ENCODE measurements at places on chromosomes 5 and 9. TPM values are rescaled to one million over a fixed set of nuclear protein-coding genes. Genes with fewer than 3 reads are reported as not detected.

DNA sequence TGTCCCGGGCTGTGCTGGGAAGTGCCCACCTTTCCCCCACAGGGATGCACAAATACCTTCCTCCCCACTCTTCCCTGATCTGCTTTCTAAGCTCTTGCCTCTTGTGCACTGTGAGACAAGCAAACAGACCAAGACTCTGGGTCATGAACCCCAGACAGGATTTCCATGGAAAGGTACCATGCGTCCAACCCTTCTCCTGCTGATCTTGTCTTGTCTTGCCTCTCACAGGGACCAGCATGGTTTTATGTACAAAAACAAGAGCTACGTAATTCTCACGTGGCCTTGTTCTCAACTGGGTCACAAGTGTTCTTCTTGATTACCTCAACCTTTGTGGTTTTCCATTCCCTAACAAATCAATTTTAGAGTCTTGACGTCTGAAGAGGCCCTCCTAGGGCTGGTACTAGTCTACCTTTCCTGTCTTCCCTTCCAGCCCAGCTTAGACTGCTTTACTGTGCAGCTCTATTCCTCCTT, 176.5 kb upstream of the MAP3K1 start:
- H3K36me3 ChIP-seq, result no peaks in the 10 kb centered on the region
- no peak overlapping the region for H3K4me3 ChIP-seq
- peak; percentile 36 for DNase-seq
- peak overlapping the region; percentile 89 for H3K27ac ChIP-seq
- no peaks in the 10 kb centered on the region for H3K27me3 ChIP-seq
- H3K4me1 ChIP-seq, result peaks cover 74% of the 10 kb centered on the region

GRCh38 chr5:30040488-30041118, 1152.9 kb upstream of the CDH6 start:
- H3K27ac ChIP-seq, result no peak overlapping the region
- H3K27me3 ChIP-seq, result no peaks in the 10 kb centered on the region
- DNase-seq, result peak; percentile 16
- H3K4me1 ChIP-seq, result no peaks in the 10 kb centered on the region
- no peak overlapping the region for H3K4me3 ChIP-seq

- no peak overlapping the region for H3K4me3 ChIP-seq
- H3K27me3 ChIP-seq, result no peaks in the 10 kb centered on the region
- no peaks in the 10 kb centered on the region for H3K36me3 ChIP-seq
- H3K4me1 ChIP-seq, result peaks cover 36% of the 10 kb centered on the region
- no peak overlapping the region for H3K27ac ChIP-seq
- no peak for DNase-seq
These were observed 1.4 kb upstream of the GLIS3 start for GRCh38 chr9:4301296-4301695.

- no peaks in the 10 kb centered on the region for H3K27me3 ChIP-seq
- DNase-seq, result peak; percentile 40
- peak overlapping the region; percentile 76 for H3K27ac ChIP-seq
- no peaks in the 10 kb centered on the region for H3K36me3 ChIP-seq
These were observed 363 bp downstream of the ZNF454 start for GRCh38 chr5:178941361-178941760.

Gene FABP6
- total RNA-seq, result not detected

Gene PAEP
- not detected for total RNA-seq

Measured in body of pancreas (tissue), 4 donors.